ENCODE measurements at places on chromosomes 6 and 20.

DNA sequence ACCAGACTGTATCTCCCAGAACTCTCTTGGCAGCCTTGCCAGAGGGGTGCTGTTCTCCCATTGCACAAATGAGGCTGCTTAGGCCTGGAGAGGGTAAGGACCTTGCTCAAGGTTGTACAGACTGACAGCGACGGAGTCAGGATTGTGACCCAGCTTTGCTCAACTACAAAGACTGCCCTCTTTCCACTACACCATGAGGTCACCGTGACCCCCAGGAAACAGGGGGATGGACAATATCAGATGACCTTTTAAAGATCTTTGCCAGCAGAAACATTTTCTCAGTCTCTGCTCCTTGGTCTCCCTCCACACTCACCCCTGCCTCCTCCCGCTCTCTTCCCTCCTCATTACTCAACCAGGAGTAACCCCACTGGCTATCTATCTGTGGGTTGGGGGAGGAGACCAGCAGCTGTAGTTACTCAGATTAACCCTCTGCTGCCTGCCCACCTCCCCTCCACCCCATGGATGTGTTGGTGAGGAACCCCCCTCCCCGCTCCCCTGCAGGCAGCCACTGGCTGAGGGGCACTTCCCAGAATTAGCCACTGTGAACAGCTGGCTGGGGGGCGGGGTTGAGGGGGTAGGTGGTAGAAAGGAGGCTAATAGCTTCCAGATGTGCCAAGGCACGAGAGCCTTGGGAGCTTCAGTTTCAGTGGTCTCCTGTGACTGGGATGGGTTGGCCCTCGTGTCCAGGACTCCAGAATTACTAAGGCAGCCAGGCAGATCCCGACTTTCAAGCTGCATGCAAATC is 26.9 kb upstream of the MRPS18A start:
- DNase-seq, result no peak

- no peak for DNase-seq
These were observed 116.3 kb downstream of the ANKRD60 start for GRCh38 chr20:58112017-58112781.

DNA sequence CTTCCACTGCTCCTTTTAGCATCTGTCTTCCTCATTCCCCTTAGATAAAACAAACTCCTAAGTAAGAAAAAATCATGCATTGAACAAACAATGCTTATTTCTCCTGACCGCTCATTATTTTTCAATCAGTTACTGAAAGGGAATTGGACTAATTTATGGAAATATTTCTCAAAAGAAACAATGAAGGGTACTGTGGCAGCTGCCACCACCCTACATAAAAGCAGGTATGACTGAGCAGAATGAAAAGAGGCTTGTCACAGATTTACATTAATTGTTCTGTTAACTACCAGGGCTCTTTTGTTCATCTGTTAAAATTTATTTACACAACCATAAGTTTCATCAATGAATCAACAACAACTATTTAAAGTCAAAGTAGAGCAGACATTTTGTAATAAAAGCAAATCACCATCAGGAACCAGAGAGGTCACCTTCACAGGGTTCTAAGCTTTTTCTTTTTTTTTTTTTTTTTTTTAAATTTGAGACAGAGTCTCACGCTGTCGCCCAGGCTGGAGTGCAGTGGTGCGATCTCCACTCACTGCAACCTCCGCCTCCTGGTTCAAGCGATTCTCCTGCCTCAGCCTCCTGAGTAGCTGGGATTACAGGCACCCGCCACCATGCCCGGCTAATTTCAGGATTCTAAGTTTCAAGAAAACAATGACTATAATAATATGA is 204.0 kb downstream of the PTPRK start:
- DNase-seq, result no peak

DNA sequence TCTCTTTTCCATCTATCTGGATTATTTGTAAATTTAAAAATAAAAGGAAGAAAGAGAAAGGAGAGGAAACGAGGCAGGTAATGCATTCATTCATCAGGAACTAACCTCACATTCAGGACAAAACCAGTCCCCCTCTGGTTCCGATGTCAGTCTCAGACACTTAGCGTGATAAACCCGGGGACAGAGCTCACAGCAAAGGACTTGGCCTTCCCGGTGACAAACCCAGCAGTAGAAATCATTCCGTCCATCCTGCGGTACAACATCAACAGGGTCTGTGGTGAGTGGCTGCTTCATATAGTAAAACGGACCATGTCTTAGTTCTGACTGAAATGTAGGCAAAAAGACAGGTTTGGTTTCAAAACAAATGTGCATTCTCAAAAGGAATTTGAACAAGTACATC is 57.9 kb downstream of the ZMYND8 start:
- no peak for DNase-seq

DNA sequence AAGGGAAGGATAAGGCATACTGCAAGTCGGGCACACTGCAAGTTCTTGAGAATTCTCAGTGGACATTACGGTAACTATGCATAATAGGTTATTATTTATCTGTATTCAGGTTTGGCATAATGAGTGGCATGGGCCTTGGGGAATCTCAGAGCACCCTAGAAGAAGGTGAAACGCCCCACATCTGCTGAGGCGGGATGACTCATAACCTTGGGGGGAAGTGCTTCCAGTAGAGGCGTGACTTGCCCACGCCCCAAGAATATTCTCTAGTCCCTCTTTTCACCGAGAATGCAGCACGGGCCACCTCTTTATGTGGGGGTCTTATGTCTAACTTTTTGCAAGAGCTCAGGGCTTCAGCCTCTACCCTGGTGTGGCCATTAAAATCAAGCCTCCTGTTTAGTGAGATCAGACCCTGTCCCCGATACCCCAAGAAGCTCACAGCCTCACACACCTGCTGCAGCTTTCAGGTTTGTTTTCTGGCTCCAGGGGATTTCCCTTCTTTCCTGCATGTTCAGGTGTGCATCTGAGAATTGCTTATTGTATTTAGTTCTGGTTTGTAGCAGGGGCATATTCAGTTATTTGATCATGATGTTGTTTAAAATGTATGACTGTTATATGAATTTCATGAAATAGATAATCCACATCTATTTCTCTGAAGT is 19.1 kb downstream of the ZFP64 start:
- DNase-seq, result no peak

DNA sequence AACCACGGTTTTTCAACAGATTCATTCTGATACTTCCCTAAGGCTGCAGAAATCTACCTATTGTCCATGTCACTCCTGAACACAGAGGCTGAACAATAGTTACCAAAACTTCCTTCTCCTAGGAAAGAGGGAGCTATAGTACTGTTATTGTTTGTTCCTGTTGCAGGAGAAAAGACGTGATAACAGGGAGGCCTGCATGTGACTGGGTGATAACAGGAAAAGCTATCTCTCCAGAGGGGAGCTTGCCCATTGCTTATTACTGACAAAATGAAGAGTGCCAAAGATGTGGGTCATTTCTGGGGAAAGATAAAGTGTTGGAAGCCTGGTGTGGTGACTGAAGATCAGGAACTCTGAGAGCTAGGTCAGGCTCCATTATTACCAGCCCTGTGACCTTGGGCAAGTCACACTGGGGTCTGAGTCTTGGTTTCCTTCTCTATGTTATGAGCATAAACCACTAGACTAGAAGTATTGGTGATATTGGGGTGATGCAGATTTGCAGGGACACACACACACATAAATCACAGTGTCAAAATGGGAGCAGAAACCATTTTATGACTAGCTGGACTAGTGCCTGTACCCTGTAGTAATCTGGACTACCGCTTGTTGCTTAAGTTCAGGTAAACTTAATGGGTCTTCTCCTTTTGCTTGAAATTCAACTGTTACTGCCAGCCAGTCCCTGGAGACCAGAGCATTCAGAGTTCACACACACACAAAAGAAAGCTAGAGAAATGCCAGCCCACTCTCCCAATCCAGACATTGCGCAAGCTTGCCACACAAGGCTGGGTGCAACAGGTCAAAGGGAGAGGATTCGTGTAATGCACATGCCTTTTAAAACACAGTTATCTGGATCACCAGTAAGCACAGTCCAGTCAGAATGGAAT is 136.0 kb upstream of the CNR1 start:
- DNase-seq, result no peak

- DNase-seq, result no peak
These were observed 28.6 kb downstream of the XPO5 start for GRCh38 chr6:43547222-43547621.

- DNase-seq, result no peak
These were observed 149.1 kb downstream of the BMP7 start for GRCh38 chr20:57117296-57117695.

DNA sequence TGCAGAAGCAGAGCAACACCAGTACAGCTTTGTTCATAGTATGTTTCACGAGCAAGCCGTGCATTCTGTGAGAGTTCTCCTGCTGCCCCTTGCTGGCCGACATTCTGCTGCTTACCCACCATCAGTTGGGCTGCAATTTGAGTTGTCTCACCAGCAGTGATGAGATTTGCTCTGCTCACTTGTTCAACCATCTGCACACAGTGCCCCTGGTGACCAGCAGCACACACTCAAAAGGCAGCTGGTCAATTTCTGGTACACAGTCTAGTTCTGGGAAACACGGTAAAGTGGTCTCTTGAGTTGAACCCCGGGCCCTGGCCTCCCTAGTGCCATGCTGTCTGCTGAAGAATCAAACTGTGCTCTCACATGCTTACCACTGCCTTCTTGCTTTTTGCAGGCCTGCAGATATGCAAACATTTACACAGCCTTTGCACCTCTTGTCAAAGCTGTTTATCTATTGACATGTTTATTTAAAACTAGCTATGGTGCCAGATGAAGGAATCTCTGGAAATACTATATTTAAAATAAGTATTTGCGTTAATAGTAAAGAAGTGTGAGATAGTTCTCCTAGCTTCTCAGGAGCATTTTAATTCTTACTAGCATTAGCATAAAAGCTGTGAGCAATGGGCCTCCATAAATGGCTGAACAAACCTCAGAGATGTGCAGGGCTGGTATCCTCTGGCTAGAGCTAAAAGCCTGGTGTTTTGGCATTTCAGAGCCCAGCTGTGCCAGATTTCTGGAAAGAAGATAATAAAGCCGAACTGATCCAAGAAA is 234.3 kb downstream of the ARHGAP18 start:
- DNase-seq, result no peak

GRCh38 chr6:93365445-93365844 is 53.9 kb downstream of the EPHA7 start:
- DNase-seq, result no peak

DNA sequence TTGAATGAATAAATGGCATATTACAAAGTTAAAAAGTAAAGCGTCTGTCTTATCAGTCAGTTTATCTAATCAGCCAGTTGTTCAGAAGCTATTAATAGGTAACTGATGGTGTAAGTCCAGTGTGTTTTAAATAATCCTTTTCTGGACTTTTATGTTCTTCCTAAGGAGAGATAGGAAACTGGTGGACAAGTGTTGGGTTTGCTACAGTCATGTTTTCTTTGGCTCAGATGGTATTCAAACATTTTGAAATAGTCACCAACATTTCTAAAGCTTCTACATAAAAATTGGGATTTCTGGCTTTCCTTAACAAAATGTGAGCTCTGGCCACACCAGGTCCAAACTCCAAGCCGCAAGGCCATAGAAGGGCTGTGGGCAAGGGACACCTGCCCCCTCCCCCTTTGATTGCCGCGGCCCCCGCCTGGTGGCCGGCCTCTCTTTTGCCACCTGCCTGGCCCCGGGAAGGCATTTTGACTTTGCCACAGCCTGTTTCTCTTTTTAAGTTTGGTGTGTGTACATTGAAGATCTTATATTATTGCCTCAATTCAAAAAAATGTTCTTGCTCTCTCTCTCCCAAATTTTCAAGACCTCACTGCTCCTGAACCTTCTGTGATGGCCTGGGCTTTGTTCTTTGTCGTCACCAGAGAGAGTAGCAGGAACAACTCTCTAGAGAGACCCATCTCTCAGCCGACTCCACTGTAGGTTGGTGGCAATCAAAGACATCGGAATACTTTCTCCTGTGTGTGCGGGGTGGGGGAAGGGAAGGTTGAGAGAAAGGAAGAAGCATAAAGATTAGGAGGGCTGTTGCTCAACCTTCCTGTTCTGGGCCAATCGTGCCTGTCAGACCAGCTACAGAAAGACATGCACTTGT is 84.0 kb upstream of the ZNF217 start:
- no peak for DNase-seq

DNA sequence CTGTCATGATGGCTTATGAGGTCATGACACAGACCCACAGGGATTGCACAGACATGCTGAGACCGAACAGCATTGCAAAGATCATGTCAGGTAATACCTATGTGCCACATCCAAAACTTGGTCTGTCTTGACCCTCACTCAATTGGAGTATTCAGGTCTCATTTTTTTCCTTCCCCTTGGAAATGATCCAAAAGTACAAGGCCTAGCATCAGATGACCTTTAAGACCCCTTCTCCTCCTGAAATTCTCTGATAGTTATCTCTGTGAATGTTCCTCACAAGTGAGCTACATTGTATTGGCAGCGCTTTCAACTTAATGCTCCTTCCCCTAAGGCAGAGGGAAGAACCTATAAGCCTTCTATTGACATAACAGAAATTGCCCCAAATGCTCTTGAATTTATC is 507.4 kb upstream of the JARID2 start:
- no peak for DNase-seq

DNA sequence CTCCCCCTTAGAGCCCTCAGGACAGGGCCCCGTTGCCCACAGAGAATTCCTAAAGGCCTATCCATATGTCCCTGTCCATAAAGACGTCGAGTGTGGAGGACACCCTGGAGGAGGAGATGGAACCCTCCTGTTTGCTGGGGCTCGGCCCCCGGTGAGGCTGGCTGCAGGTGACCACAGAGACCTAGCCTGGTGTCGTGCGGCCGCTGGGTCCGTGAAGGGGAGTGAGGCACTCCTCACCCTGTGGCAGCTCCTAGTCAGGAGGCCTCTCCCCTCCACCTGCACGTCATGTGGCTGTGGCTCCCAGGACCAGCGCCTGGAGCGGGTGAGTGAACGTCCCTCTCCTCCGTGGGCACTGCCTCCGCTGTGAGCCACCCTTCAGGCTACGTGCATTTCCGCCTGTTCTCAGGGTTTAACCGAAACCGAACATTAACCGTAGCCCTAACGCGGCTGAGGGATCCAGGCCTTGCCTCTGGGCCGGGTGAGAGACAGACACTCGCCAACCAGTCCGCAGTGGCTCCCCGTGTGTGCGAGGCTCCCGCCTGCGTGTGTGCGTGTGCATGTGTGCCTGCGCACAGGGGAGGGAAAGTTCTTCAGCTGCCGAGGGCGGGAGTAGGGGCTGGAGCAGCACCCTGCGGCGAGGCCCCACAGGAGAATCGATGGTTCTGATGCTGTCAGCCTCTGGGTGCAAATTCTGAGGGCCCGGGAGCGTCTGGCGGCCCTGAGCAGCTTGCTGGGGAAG is 5.9 kb upstream of the TCEA2 start:
- DNase-seq, result no peak

DNA sequence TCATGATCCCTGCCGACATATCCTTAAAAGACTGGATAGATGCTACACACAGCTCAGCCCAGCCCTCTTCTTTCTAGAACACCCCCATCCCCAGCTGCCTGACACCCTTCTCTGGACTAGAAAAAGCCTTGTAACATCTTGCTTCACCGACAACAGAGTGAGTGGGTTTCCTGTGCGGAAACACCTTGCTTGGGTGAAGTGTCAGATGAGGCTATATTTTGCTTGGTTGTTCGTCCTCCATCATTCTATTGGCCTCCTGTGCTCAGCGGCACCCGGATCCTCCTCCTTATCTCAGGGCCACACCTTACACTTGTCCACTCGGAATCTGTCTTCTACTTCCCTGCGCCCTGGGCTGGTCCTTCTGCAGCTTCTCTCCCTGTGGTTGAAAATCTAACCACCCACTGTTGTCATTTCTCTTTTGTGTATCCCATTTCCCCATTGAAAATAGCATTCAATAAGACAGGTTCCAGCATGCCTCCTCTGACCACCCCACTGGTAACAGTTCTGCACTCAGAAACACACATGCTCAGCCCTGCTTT is 101.3 kb upstream of the MLN start:
- no peak for DNase-seq

GRCh38 chr6:118812970-118813369 is 81.0 kb upstream of the ASF1A start:
- no peak for DNase-seq

- DNase-seq, result no peak
These were observed 125.4 kb downstream of the HIVEP1 start for GRCh38 chr6:12137480-12137879.

Data from NCI-H2081 treated with DMSO at 0.1 percent for 48 hours (cell line).